ENCODE measurements at places on chromosomes 4 and X.

DNA sequence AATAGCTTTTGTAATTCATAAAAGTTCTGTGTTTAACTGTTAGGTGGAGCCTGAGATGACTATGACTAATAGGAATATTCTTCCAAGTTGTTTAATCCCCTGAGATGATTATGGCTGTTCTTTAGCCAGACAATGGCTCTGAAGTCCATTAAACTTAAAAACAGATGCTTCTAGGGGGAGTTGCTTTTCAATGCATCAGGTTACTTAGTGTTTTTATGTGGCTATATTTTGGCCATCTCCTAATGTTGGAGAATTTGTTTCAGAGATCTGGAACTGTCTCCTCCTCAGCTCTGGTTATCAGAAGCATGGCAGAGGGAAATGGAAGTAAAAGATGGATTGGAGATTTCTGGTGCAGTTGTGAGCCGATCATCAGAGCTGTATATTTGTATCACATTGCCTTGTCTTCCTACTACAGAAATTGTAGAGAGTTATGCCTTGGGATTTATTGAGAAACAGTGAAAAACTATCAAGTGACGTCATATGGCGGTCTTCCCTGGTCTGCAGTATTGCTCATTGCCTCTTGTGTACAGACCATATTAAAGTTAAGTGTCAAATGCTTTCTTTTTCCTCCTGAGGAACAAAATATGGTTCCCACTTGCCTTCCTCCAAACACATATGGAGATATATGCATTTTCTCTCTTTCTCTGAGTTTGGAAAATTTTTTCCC is 29.8 kb downstream of the SGMS2 start:
- no peak for DNase-seq

- no peak for DNase-seq
These were observed 159.9 kb downstream of the CAMK2D start for GRCh38 chr4:113601636-113602035.

- no peak for DNase-seq
These were observed 17.7 kb upstream of the MRFAP1 start for GRCh38 chr4:6622744-6623143.

GRCh38 chrX:154751203-154751668 is 359 bp upstream of the GAB3 start:
- DNase-seq, result no peak

DNA sequence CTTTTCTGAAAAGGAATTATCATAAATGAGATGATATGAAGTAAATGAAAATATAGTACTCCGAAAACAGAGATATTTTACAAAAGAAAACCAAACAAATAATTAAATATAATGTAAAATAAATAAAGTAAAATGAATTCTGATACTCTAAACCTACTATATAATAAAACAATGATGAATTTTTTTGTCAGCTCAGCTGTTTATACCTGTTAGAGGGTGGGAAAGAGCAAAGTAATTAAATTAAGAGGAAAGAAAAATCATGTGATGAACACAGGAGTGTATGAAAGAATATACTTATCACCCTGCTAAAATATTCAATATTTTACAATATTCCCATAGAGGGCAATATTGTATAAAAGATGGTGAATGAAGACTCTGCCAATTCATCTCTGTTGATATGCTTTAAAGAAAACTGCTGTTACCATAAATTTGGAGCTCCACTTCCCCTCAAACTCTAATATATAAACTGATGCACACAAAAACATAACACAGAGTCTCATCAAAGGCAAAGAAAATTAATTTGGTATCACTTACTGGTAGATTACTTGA is 6.5 kb upstream of the NDST4 start:
- DNase-seq, result peak; percentile 34

- DNase-seq, result peak; percentile 86
These were observed 98.3 kb downstream of the DCLK2 start for GRCh38 chr4:150176547-150176946.

GRCh38 chr4:112332398-112332797 is 35.2 kb downstream of the ALPK1 start:
- DNase-seq, result no peak

DNA sequence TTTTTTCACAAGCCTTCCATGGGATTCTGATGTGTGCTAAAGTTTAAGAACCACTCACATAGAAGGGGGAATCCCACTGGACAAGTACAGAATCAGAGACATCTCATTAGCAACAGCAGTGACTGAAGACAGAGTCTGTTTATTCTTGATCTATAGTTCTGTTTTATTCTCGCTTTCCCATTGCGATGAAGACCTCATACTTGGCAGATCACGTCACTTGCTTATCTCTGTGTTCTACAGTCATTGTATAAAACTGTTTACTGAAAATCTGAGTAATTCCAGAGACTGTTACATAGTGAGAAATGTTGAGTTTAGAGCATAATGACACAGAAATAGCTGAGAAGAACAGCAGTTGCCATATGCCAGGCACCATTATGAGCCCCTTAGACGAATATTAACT is 185.5 kb downstream of the PTTG2 start:
- DNase-seq, result no peak

DNA sequence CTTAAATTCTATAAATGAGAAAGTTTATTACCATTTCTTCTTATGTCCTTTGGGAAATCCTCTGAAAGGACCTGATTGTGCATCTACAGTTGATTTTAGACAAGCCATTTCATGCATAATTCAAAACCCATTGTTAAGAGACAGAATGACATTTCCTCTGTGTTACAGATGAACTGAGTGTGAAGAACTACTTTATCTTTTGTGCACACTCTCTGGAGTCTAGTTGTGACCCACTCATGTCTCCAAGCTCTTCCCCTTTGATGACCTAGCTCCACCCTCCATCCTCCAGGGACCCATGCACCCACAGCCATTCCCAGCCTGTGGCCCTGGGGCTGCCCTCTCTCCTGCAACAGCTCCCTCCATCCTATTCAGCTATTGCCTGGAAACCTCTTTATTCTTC is 57.5 kb upstream of the BMPR1B start:
- no peak for DNase-seq

DNA sequence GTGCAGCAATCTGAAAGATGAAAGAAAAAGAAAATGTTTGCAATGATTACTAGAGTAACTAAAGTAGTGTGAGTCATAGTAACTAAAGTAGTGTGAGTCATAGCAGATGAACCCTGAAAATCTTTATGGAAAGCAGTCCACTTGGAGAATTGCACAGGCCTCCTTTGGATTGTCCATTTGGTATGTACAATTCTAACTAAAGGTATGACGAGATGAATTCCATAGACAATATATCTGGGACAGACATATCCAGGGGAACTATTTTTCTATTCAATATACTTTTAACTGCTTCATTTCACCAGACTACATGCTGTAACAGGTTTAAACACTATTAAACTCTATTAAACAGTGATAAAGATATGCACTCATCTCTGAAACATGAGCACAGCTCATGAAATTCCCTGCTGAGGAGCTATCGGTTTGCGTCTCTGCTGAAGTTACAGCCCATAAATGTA is 798.7 kb downstream of the PCDH7 start:
- no peak for DNase-seq

- peak; percentile 72 for DNase-seq
These were observed 78.8 kb downstream of the TMEM47 start for GRCh38 chrX:34578237-34578636.

GRCh38 chrX:13036896-13037295 is 7.5 kb downstream of the FAM9C start:
- DNase-seq, result no peak

GRCh38 chrX:143663755-143664154 is 27.9 kb upstream of the SLITRK4 start:
- DNase-seq, result no peak

All from eye (tissue), 1 donor.